ENCODE measurements at places on chromosomes 4 and X.

GRCh38 chr4:10281996-10282395 lies 165.4 kb upstream of the WDR1 start:
- no peak for DNase-seq

- no peak for DNase-seq
These were observed 212.2 kb upstream of the CENPE start for GRCh38 chr4:103410386-103410785.

DNA sequence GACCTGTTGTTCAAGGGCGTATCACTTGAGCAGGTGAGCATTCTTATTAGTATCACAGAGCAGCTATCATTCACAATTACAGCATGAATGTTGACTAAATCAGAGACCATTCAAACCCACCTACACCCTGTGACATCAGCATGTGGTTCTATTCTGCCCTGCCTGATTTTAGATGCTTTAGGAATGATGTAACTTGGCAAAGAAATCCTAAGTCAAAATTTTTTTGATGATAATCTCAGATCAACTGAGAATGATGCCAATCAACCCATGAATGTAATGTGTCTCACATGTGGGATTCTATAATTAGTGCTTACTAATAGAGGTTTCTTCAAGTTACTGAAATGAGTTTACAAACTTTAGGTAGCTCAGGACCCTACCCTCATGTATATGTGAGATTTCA lies 13.4 kb upstream of the CHIC2 start:
- DNase-seq = no peak

- DNase-seq = no peak
These were observed 28.5 kb downstream of the PTTG2 start for GRCh38 chr4:37988670-37989069.

DNA sequence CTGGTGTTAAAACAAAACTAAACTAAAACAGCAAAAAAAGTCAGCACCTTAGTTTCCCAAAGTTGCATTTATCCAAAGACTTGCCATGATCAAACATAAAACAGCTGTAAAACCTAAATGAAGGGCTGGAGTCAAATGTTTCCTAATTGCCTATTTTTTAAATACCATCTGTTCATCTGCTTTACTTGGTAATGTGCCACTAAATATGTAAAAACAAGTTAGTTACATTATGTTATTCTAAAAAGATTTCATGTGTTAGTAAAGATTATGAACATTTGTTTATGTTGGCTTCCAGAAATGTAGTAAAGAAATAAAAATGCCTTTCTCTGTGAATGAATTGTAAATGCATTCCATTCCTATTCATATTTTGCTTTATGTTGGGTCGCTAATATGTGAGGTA lies 977.8 kb downstream of the FSTL5 start:
- DNase-seq = no peak

DNA sequence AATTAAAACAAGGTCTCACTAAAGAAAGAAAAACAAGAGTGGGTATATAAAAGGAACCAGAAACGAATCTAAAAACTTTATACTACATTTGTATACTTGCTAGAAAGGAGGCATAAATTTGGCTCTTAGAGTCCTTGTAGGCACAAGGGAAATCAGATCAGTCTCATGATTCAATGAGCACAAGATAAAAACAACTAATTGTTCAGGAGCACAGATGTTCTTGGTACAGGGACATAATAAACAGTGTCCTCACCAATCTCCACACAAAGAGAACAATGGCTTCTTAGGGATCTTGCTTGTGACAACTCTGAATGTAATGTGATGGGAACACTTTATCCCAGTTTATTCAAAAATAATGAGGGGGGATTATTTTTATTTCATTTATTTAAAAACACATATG lies 28.3 kb downstream of the TMEM144 start:
- no peak for DNase-seq

DNA sequence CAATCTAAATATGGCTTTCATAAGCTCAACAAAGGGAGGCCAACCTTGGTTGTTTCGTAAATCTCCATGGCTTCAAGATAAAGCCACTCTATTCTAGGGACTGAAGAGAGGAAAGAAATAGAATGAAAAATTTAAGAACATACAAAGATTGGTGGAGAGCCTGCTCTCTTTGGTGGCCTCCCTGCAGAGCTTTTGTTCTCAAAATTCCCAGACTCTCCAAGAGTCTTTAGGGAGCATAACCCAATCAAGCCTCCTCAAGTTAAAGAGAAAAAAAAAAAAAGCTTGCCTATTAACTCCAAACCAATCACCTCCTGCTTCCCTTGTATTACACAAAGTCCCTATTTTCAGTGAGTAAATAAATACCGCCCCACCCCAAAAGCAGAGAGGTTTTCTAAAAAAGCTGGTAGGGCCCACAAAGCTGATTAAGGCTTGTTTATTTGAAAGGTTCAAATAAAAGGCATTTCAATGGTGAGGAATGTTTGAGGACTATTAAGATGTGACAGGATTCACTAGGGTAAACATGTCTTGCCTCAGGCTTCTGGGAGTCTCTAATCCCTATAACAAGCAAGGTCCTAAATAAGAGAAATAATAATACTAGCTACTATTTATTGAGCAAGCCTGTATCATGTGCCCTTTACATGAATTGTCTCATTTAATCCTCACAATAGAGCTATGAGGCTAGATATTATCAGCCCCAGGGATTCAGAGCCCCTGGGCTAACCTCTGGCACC lies 71.6 kb downstream of the GPC3 start:
- DNase-seq = no peak

- no peak for DNase-seq
These were observed 150.0 kb downstream of the SPOCK3 start for GRCh38 chr4:167084321-167084720.

DNA sequence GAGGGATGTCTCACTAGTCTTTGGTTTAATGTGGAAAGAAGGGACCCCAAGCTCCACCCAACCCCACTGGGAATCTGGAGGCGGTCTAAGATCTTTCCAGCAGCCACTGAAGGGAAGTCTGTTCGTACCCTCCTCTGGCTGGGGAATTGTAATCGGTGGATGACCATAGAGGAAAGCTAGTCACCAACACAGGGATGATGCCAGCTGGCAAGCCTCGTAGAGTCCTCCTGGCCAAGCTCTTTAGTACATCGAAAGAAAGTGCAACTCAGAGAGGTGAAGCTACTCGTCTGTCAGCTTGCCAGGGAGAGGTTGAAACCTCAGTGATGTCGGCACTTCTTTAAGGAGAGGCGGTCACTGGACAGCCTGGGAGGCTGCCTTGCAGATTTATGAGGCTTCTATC lies 58.7 kb downstream of the MAMLD1 start:
- no peak for DNase-seq

DNA sequence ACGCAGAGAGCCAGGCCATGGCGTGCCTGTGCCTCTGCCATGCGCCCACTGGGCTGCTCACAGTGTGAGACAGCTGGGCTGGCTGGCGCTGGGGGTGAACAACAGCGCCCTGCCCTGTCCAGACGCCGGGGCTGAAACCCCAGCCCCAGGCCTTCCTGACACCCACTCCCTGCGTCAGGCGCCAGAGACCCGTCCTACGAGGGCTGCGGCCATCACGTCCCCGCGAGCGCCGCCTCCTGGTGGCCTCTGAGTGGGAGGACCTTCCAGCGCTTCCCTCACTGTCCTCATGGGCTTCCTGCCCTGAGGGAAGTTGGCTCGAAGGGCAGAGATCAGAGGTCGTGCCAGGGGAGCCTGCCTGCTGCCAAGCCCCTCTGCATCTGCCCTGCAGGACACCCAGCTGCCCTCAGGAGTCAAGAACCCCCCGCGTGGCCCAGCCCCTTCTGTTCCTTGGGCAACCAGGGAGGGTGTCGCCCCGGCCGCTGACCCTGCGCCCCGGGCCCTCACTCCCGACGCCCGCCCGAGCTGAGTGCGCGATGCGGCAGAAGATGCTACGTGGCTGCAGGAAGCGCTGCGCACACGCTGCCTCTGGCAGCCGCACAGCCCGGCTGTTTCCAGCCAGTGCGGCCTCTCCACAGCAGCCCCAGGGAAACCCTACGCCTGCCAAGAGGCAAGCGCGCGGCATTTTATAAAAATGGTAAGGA lies 16.2 kb downstream of the NELFA start:
- DNase-seq = no peak

- DNase-seq = no peak
These were observed 422.3 kb downstream of the STPG2 start for GRCh38 chr4:97720869-97721432.

All from activated CD4-positive, alpha-beta T cell treated with anti-CD3 and anti-CD28 coated beads for 1 hour (primary cell).